Fibroblast of mammary gland (primary cell): ENCODE measurements at places on chromosomes 4 and X.

GRCh38 chrX:72306851-72307645 is 1.3 kb upstream of the CITED1 start:
- DNase-seq = peak; percentile 62

DNA sequence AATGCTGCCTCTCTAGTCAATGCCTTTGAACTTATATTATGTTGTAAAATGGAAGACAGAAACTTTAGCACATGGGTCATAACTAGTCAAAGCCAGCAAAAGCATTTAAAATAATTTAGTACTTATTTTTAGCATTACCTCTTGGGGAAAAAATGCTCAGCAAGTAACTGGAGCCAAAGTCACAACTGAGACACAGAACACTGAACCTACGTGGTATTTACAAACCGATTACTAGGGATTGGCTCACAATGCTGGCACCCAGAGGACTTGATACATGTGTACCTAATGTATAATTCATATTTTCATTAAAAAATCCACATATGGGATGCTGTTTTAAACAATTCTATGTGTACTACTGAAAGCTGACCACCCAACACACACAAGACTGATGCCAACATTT is 38.4 kb downstream of the PHKA2 start:
- no peak for DNase-seq

DNA sequence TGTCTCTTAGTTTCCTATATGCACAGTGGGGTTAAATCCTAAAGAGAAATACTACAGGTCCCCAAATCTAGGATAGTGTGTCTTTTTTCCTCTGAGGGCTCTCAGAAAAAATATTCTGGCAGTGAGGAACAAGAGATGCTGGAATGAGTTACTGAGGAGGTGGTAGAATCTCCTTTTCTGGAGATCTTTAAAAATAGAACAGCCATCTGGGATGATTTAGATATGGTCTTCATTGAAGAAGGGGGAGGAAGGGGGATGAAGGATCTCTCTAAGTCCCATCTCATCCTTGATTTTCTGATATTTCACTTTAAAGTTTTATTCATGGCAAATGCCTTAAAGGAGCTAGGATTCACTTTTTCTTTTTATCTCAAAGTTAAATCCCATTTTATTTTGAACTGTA is 235.0 kb downstream of the MAML3 start:
- no peak for DNase-seq

DNA sequence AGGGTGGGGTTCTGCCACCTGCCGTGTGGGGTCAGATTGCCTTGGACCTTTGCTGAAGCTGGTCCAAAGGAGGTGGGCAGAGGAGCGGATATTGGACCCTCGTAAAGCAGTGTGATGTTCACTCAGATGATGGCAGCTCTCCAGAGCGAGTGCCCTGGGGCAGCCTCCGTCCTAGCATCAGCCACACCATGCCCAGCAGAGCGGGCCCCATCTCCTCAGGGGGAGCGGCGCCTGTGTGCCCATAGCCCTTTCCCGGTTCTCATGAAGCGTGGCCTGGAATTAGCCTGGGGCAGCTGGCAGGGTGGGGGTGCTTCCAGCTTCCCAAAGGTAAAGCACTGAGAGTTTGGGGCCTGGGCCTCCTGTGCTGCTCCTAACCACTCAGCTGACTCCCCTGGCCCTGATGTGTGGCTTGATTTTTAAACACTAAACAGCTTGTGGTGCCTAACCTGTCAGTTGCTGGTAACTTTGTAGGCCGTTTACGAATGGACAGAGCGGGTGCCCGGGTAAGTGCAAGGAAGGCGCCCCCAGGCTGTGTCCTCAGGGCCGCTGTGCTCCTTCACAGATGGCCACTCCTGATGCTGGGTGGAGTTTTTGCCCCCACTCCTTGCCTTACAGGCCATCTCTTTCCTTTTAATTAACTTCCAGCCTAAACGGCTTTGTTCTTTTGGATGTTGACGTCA is 36.0 kb downstream of the NOP14 start:
- no peak for DNase-seq

DNA sequence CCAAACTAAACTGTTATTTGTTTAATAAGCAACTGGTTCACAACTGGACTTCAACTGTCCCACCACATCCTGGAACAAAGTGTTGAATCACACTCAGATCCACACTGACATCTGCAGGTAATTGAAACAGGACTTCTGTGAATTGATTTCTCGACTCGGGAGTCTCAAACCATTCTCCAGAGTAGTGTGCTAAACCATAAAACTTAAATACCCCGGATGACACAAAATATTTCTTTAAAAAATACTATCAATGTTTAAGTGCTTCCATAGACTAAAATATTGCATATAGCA is 95.4 kb upstream of the PLAC1 start:
- DNase-seq = peak; percentile 75

GRCh38 chr4:113641025-113641431 is 120.5 kb downstream of the CAMK2D start:
- no peak for DNase-seq

GRCh38 chrX:118603981-118604380 is 108.4 kb downstream of the DOCK11 start:
- DNase-seq = peak; percentile 72

- no peak for DNase-seq
These were observed 10.0 kb downstream of the TMEM164 start for GRCh38 chrX:110012818-110013485.

- no peak for DNase-seq
These were observed 137.3 kb downstream of the MGST2 start for GRCh38 chr4:139802931-139803330.

DNA sequence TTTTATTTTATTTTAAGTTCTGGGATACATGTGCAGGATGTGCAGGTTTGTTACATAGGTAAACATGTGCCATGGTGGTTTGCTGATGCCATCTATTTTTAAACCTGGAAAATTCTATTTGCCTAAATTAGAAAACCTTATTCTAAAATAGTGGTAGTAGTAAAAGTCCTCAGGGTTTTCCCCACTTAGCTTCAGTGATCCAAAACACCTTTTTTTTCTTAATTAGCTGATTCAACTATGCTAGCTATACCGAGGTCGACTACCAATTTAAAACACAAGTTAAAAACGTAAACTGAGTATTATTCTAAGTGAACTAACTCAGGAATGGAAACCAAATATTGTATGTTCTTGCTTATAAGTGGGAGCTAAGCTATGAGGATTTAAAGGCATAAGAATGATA is 70.0 kb upstream of the IL13RA1 start:
- DNase-seq = no peak

DNA sequence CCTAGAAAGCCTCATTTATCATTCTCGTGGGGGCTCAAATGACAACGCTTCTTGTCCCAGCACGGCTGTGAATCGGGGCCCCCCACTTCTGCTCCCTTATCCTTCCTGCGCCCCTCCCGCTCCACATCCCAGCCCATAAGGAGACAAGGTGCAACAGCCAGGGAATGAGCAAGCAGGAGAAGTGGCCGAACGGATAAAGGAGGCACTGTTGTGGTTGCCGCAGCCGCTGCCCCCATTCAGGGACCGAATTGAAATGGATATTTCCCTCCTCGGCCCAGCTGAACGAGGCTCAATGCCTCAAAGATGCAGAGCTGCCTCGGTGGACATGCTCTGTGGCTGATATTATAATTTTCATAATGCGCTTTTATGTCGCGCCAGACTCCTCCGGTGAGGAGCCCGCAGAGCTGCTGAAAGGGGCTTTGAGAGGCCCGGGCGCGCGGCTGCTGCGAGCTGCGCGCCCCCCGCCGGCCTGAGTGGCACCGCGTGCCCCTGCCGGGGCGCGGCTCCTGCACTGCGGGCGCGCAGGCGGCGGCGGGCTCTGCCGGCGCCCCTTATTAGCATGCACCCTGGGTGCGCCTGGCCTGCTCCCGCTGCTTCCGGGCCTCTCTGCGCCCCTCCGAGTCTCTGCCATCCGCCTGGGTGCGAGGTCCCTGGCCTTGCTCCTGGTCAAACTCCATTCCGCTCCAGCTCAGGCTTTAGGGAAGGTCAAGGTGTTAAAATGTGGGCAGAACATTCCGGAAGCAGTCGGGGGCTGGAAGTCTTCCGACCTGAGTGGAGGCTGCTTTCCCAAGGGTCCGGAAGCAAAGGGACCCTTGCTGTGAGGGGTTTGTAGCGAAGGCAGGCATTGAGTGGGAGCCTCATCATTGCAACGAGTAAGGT is 68.2 kb upstream of the TMEM33 start:
- DNase-seq = no peak

DNA sequence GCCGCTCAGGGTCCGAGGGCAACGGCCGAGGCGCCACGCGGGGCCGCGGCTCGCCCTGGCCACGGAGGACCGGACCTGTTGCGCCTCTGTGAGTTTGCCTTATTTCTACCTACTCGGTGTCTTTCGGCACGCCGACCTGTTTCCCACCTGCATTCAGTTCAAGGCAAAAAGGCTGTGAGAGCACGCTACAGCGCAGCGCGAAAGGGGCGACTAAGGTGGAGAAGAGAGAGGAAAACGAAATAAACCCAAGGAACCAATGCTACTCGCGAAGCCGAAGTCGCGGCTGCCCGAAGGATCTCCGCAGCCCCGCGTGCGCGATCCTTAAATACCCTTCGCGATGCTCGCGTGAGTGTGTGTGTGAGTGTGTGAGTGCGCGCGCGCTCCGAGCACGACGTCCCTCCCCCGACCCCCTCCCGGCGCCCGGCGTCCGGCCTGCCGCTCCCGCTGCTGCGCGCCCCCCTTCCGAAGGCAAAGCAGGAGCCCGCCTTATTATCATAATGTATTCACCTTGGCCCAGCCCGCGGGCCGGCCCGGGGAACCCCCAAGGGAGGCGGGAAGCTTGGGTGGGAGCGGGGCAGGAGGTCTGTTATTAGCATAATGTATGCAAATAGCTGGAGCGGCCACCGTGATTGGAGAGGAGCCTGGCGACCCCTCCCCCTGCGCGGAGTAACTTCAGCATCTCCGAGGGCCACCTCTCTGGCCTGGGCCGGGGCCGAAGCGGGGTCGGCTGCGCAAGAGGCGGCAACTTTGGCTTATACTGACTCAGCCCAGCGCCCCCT is at the start of gene COL25A1:
COL25A1 (minus strand) TSS at position 298 of the 779 bp plus-strand sequence.
- peak; percentile 14 for DNase-seq
